ENCODE measurements at places on chromosomes 16 and 17.

GRCh38 chr17:19672009-19672750 is 23.6 kb downstream of the ALDH3A2 start:
- DNase-seq = no peak

DNA sequence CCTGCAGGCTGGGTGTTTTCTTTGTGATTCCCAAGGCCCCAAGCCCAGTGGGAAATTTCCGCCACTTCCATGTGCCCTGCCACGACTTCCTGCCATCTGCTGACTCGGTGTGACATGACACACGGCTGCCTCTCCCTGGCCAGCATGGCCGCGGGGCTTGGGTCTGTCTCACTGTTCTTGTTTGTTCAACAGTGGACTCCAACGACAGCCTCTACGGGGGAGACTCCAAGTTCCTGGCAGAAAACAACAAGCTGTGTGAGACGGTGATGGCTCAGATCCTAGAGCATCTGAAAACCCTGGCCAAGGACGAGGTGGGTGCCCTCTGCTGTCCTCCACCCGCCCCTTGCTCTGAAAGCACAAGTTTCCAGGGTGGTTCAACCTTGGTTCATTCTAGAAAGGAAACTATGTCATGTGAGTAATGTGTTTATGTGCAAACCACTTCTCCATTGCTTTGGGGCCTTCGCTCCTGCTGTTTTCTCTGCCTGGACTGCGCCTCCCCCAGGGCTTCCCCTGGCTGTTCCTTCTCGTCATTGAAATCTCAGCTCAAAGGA is 26.8 kb downstream of the KNOP1 start:
- no peak for DNase-seq

DNA sequence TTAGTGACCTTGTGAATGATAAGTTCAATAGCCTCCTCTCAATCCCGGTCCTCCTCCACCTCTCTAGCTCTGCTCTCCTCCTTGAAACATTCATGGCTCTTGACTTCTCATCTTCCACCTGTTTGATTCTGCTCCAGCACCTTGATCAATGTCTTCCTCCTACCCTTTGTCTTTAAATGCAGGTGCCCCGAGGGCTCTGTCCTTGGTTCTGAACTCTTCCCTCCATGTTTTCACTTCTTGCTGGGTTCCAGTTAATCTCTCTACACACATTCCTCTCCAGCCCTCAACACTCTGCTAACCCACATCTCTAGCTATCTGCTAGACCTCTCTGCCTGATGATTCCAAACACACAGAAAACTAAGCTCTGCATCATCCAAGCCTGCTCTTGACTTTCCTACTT is 13.4 kb downstream of the CD300E start:
- no peak for DNase-seq

DNA sequence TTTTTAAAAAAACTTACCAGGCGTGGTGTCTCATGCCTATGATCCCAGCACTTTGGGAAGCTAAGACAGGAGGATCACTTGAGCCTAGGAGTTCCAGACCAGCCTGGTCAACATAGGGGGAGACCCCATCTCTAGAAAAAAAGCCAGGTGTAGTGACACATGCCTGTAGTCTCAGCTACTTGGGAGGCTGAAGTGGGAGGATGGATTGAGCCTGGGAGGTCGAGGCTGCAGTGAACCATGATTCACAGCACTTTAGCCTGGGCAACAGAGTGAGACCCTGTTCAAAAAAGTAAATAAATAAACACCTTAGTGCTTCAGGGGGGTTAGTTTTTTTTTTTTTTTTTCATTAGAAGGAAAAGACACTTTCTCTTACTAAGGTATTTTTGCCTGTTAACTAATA is 58.9 kb upstream of the LRRC37A3 start:
- DNase-seq = no peak

GRCh38 chr16:86690970-86691369 is 112.6 kb downstream of the FOXL1 start:
- no peak for DNase-seq

- DNase-seq = no peak
These were observed 611 bp downstream of the RAMP2 start for GRCh38 chr17:42761638-42762037.

DNA sequence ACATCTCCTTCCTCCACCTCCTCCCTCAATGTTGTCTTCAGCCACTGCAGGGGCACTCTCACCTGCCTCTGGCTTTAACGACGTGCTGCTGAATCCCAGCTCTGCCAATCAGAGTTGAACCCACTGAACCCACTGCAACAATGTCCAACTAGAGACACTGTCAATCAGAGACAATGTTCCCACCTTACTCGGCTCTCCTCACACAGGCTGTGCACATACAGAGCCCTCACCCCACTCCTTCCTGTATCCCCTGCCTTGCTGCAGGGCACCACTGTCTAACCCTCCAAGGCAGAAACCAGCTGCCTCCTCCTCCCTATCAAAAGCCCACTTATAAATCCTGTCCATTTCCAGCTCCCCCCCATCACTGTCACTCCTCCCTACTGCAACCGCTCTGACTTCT is 58.7 kb downstream of the ANKRD11 start:
- DNase-seq = no peak

GRCh38 chr17:43839670-43840108 is 6.7 kb upstream of the MPP3 start:
- no peak for DNase-seq

Data from stimulated activated CD4-positive, alpha-beta T cell treated with anti-CD3 and anti-CD28 coated beads, Interleukin-4, amount 100 ng/mL, for 4 hours (primary cell).